Colonic mucosa (tissue), 4 donors: ENCODE measurements at places on chromosomes 12 and 14. TPM values are rescaled to one million over a fixed set of nuclear protein-coding genes. Genes with fewer than 3 reads are reported as not detected.

DNA sequence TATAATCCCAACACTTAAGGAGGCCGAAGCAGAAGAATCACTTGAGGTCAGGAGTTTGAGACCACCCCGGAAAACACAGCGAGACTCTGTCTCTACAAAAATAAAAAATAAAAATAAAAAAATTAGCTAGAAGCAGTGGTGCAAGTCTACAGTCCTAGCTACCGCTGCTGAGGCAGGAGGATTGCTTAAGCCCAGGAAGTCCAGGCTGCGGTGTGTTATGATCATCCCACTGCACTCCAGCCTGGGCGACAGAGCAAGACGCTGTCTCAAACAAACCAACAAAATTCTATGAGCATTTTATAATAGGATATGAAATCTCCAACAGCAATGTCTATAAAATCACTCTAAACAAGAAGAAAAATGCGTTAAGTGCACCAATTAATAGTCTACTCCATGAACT is 75.3 kb downstream of the PPP1R12A start:
- no peak for DNase-seq

SYT1 gene
- 3.2 TPM for total RNA-seq

CKAP4 gene
- 91.0 TPM for total RNA-seq

TMEM117 gene
- total RNA-seq: 7.4 TPM

- DNase-seq: peak; percentile 79
Measured at GRCh38 chr14:33908540-33909223, 42.2 kb downstream of the EGLN3 start.

GRCh38 chr12:117587631-117588287 is 226.3 kb upstream of the NOS1 start:
- DNase-seq: peak; percentile 56

DNA sequence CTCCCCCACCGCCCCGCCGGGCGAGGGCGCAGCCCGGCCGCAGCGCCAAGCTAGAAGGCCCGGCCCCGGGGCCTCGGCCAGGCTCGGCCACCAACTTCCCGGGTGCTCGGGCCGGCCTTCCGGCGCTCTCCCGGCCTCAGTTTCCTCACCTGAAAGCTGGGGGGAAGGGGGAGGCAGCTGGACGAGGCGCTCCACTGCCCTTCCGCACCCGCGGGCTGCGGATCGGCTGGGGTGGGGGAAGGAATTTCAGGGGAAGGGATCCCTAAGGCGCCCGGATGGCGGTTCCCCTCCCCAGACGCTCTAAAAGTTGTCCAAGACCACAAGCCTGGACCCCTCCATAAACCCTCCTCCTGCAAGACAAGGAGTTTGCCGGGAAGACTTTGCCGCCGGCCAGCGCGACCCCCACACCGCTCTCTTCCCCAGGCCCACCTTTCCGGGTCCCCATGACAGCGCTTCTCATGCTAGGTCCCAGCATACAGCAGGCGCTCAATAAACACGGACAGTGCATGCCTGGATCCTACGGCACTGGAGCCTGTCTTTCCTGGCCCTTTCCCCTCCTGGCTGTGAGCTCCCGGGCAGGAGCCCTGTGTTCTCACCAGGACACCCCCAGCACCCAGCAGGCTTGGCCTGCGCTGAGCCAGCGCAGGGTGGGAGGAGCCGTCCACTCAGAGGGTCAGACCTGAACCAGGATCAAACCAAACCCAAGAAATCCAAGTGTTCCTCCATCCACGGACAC is 18.1 kb downstream of the BEGAIN start:
- no peak for DNase-seq

DNA sequence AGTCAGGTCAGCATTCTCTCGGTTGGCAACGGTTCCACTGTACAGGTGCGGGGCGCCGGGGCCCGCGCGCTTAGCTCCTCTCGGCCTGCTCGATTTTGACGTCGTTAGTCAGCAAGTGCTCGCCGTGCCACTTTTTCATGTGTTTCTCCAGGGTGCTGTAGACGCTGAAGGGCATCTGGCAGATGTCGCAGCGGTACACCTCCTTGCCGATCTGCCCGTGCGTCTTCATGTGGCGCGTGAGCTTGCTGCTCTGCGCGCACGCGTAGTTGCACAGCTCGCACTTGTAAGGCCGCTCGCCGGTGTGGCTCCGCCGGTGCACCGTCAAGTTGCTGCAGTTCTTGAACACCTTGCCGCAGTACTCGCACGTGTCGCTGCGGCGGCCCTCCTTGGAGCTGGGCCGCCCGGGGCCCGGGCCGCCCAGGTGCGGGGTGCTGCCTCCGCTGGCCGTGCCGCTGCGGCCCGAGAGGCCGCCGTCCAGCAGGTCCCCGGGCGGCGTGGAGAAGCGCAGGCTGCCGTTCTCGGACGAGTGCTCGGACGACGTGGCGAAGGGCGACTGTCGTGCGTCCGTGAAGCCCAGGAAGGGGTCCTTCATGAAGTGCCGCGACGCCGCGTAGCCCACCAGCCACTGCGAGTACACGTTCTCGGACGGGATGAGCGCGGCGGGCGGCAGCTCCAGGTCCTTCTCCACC is 97.8 kb downstream of the BCL11B start:
- DNase-seq: no peak

GRCh38 chr12:93274937-93275336 is 102.8 kb upstream of the NUDT4 start:
- DNase-seq: no peak
